RPMI7951 (cell line): ENCODE measurements at places on chromosomes 7 and 10. TPM values are rescaled to one million over a fixed set of nuclear protein-coding genes. Genes with fewer than 3 reads are reported as not detected.
A peak's percentile ranks its signal among the peaks of the same experiment; 100 is the strongest.

- DNase-seq: peak; percentile 24
Observed at GRCh38 chr10:124266468-124267230, 152.1 kb downstream of the OAT start.

DNA sequence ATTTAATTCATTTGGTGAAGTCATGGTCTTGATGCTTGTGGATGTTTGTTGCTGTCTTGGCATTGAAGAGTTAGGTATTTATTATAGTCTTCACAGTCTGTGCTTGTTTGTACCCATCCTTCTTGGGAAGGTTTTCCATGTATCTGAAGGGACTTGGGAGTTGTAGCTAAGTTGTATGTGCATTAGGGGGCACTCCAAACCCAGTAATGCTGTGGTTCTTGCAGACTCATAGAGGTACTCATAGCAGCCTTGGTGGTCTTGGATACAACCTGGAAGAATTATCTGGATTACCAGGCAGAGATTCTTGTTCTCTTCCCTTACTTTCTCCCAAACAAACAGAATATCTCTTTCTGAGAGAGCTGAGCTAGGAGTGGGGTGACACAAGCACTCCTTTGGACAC lies 93.2 kb downstream of the ADCYAP1R1 start:
- DNase-seq: no peak

DNA sequence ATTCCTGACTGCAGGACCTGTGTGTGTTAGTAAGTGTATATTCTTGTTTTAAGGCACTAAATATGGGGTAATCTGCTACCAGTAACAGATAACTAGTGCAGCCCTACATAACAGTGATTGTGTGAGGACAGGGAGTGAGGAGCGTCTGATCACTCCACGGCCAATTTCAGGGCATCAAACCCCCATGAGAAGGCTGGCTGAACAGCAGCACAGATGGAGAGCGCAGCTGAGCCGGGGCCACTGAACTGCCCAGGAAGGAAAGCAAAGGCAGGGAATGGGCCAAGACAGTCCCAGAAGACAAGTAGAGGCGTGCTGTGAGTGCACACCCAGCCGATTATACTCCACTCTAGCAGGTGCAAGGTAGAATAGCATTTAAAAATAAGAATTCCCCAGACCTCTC lies 157.1 kb upstream of the CHST15 start:
- DNase-seq: no peak

CDNF gene
- total RNA-seq: 0.29 TPM in 1 of 2 replicates, not detected in the other

CYP2C9 gene
- 0.29 TPM in 1 of 2 replicates, not detected in the other for total RNA-seq
